ENCODE measurements at places on chromosomes 2 and 18.

DNA sequence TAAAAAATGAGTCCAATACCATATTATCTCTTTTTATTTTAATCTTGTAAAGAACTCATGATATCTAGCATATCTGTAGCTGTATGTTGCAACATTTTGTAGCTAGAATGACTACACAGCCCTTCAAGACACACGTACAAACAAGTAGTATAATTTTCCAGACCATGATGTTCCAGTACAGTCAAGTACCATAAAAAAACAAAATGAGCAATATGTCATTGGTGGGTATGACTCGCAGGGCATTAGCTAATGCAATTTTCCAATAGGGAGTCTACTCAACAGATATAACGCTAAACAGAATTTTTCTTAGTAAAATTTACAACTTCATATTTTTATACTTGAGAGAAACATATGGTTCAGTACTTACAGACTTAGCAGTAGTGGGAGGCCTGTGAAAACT, 53.6 kb upstream of the UGP2 start:
- DNase-seq, result no peak

GRCh38 chr2:27001950-27002349, 30.8 kb upstream of the TMEM214 start:
- no peak for DNase-seq

GRCh38 chr2:134208825-134209224, 45.0 kb upstream of the MGAT5 start:
- DNase-seq, result no peak

DNA sequence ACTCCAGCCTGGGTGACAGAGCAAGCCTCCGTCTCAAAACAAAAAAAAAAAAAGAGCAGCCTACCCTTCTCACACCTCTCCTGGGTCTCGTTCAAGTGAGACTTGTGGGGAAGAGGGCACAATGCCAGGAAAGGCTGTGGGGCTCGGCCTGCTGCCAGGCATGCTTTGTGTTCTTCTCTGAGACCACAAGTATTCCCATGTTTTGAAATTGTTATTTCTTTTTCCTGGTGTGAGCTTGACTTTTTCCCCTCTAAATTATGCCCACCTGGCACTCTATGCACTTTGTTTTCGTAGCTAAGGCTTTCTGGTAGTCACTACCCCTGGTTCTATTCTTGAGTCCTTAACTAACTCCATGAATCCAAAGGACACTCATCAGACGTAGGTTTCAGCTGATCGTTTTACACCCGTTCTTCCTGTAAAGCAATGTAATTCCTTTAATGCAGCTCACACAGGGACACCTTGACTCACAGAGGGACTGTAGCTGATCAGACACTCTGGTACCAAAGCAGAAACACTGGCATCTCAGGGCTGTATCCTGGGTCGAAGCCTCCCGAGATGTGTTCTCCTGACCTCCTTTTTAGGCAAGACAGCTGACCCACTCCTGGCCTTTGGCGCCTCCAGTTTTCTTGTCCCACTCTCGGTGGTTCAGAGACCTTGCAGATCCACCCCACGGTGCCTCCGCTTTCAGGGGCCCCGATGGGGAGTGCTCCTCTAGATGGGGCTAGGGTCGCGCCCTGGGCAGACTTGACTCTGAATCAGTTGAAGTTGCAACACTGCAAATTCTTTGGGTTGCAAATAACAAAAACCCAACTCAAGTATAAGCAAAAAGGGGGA, 193.3 kb upstream of the AGAP1 start:
- no peak for DNase-seq

- DNase-seq, result no peak
Observed at GRCh38 chr2:102171946-102172345, 14.9 kb upstream of the IL1RL2 start.

All from activated T-cell treated with anti-CD3 and anti-CD28 coated beads, Interleukin-2, amount 50 U/mL, for 48 hours (primary cell).